Thoracic aorta (tissue), 2 donors: ENCODE measurements at places on chromosomes 2 and 18.

DNA sequence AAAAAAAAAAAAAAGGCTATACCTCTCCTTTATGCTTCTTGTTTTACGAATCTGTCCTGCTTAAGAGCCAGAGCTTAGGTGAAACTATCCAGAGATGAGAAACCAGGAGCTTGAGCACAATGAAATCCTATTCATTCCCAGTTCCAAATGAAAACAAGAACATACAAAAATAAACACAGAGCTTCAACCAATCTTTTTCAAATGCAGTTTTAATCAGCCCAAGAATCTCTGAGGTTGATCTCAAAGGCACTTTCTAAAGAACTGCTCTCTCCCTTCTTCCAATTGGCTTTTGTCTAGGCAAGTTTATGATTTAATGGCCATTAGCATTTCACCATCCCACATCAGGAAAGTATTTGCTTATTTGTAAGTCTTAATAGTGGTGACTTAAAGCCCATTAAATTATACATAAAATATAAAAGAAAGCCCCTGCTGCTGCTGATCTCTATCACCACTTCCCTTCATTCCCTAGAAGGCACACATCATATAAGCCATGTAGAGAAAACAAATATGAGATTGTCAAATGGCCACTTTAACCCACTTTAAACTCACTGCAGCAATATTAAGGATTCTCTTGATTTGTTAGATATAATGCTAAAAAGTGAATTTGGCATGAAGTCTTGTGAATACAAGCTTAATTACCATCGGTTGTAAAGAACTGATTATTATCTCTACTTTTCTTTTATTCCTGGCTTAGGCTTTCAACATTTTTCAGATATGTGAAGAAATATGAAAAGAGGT is 29.3 kb upstream of the SCN9A start:
- no peaks in the 10 kb centered on the region for H3K27me3 ChIP-seq
- H3K27ac ChIP-seq = no peak overlapping the region
- H3K4me1 ChIP-seq = no peaks in the 10 kb centered on the region

DNA sequence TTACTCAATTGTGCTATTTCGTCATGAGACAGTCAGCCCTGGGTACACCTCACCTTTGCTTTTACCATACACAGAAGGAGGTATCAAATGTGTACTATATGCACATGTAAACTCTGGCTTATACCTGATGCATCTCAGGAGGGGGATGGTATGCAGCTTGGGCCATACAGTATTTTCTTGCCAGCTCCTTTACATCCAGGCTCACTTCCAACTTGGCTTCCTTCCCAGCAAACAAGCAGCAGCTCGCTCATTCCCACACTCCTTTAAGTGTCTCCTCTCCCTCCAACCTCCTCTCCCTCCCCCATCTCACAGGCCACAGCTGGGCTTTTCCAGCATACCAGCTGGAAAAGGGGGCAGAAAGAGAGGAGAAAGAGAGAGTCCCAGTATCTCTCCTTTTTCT is 9.6 kb downstream of the MARCHF4 start:
- H3K36me3 ChIP-seq = no peaks in the 10 kb centered on the region
- no peaks in the 10 kb centered on the region for H3K4me1 ChIP-seq
- no peaks in the 10 kb centered on the region for H3K27me3 ChIP-seq
- no peak overlapping the region for H3K4me3 ChIP-seq

- no peaks in the 10 kb centered on the region for H3K27me3 ChIP-seq
- peaks cover 83% of the 10 kb centered on the region for H3K4me1 ChIP-seq
- H3K27ac ChIP-seq = peak overlapping the region; percentile 84
- no peak for DNase-seq
Measured at GRCh38 chr2:203683932-203684556, 22.4 kb upstream of the CD28 start.

- no peaks in the 10 kb centered on the region for H3K36me3 ChIP-seq
- no peaks in the 10 kb centered on the region for H3K27me3 ChIP-seq
- DNase-seq = no peak
- no peak overlapping the region for H3K4me3 ChIP-seq
- no peak overlapping the region for H3K27ac ChIP-seq
- peaks cover 19% of the 10 kb centered on the region for H3K4me1 ChIP-seq
Measured at GRCh38 chr2:46257476-46257875, 39.7 kb upstream of the EPAS1 start.

- no peaks in the 10 kb centered on the region for H3K36me3 ChIP-seq
- peaks cover 5% of the 10 kb centered on the region for H3K4me1 ChIP-seq
- no peak for DNase-seq
Measured at GRCh38 chr2:234425639-234426603, 71.0 kb downstream of the ARL4C start.

DNA sequence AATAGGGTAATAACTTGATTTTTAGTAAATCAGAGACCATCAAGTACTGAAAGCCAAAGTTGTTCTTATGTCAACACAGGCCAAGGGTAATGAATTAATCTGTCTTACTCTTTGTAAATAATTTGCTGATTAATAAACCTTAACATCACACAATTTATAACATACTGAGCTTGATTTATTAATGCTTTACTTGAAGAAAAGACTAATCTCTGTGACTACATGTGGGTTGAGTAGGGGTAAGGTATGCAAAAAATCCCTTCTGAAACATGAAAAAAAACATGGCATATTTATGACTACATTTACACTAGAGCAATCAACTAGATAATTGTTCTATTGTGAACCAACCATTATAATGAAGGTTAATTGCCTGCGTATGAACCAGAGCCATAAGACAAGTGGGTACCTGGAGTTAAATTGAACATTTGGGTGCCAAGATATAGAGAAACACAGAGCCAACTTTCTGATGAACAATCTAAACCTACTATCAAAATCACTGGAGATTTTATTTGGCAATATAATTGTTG is 67.7 kb upstream of the GRB14 start:
- DNase-seq = no peak
- H3K4me3 ChIP-seq = no peak overlapping the region
- peaks cover 16% of the 10 kb centered on the region for H3K36me3 ChIP-seq

GRCh38 chr2:158211502-158211901 is 109.8 kb downstream of the UPP2 start:
- DNase-seq = no peak
- no peaks in the 10 kb centered on the region for H3K4me1 ChIP-seq

- H3K36me3 ChIP-seq = no peaks in the 10 kb centered on the region
- DNase-seq = no peak
- no peaks in the 10 kb centered on the region for H3K27me3 ChIP-seq
- no peaks in the 10 kb centered on the region for H3K4me1 ChIP-seq
- H3K4me3 ChIP-seq = no peak overlapping the region
- H3K27ac ChIP-seq = no peak overlapping the region
Measured at GRCh38 chr18:44041553-44041952, 639.1 kb upstream of the SETBP1 start.

DNA sequence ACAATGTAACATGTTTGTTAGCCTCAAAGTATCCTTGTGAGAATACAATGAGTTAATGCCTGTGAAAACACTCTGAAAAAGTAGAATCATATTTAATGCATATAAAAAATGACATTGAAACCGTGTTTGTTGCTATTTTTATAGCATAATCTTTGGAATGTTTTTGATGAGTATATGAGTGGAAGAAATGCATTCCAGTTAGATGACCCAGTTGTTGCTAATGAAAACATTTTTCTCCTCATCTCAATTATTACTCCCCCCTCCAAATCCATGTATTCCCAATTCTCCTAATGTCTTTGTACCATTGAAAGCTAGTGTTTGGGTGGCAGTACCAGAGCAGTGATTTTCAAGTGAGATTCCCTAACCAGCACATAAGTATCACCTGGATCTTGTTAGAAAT is 67.1 kb upstream of the DSEL start:
- no peaks in the 10 kb centered on the region for H3K36me3 ChIP-seq
- DNase-seq = no peak
- H3K27ac ChIP-seq = no peak overlapping the region

- H3K27me3 ChIP-seq = no peaks in the 10 kb centered on the region
- H3K4me1 ChIP-seq = no peaks in the 10 kb centered on the region
- no peak overlapping the region for H3K27ac ChIP-seq
- H3K4me3 ChIP-seq = no peak overlapping the region
- H3K36me3 ChIP-seq = no peaks in the 10 kb centered on the region
Measured at GRCh38 chr2:142347751-142348150, 216.9 kb upstream of the LRP1B start.

DNA sequence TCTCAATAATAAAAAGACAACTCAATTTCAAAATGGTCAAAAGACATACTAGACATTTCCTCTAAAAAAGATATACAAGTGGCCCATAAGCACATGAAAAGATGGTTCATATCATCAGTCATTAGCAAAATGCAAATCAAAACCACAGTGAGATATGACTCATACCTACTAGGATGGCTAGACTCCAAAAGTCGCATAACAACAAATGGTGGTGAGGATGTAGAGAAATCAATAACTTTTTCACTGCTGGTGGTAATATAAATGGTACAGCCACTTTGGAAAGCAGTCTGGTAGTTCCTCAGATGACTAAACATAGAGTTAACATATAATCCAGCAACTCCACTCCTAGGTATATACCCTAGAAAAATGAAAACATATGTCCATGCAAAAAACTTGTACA is 242.3 kb upstream of the NOL4 start:
- no peak for DNase-seq
- H3K36me3 ChIP-seq = no peaks in the 10 kb centered on the region
- H3K4me1 ChIP-seq = no peaks in the 10 kb centered on the region
- no peak overlapping the region for H3K4me3 ChIP-seq
- H3K27me3 ChIP-seq = no peaks in the 10 kb centered on the region
- no peak overlapping the region for H3K27ac ChIP-seq

- no peaks in the 10 kb centered on the region for H3K27me3 ChIP-seq
- H3K36me3 ChIP-seq = no peaks in the 10 kb centered on the region
- H3K4me3 ChIP-seq = peak overlapping the region; percentile 98
- no peak for DNase-seq
- peaks cover 14% of the 10 kb centered on the region for H3K4me1 ChIP-seq
- peak overlapping the region; percentile 64 for H3K27ac ChIP-seq
Measured at GRCh38 chr2:15561574-15562344, 625 bp upstream of the NBAS start.

- no peaks in the 10 kb centered on the region for H3K36me3 ChIP-seq
- peak overlapping the region; percentile 97 for H3K27ac ChIP-seq
- H3K4me3 ChIP-seq = peak overlapping the region; percentile 34
- H3K27me3 ChIP-seq = no peaks in the 10 kb centered on the region
- peaks cover 40% of the 10 kb centered on the region for H3K4me1 ChIP-seq
Measured at GRCh38 chr2:238596571-238597551, 170.1 kb downstream of the ASB1 start.

DNA sequence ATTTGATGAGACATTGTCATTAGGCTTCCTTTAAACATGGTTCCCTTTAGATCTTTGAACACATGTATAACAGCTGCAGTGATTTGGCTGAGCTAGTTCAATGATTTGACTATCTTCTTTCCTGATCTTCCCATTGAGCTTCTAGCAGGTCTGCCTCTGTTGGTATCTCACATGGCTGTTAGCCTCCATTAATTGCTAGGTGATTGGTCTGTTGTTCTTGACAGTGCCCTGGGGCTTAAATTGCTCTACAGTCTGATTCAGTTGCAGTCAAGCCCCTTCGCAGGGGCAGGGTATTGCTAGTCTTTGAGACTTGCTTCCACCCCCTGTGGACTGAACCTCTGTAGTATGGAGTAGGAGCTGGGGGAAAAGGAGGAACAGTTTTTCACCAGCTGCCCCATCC is 24.1 kb downstream of the SKA1 start:
- H3K4me3 ChIP-seq = no peak overlapping the region
- no peak for DNase-seq
- H3K36me3 ChIP-seq = no peaks in the 10 kb centered on the region
- H3K4me1 ChIP-seq = no peaks in the 10 kb centered on the region

DNA sequence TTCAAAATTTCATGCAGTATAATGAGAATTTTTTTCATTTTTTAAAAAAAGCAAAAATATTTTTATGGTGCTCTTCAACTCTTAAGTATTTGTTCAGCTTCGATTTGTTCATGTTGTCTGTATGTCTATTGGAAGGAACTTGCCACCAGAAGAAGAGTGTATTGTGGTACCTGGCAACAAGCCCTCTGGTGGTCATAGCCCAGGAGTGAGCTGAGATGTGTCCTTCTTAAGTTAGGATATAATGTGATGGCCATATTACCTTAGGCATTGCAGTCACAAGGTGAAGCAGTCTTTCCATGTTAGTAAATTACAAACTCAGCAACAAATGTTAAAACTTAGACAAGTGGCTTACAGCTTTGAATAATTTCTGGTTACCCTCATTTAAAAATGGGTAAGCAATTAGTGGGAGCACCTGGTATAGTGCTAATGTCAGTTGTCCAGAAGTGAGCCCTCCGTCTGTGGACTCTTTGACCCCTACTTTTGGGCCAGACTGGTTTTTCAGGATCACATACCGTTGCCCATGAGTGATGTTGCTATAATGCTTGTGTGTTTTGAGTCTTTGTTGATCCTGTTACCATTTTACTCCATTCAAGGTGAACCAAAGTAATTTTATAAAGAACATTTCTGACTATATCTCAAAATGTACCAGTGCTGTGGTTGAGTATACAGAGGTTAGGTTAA is 57.4 kb downstream of the MYO1B start:
- H3K27ac ChIP-seq = no peak overlapping the region
- H3K36me3 ChIP-seq = no peaks in the 10 kb centered on the region
- peaks cover 5% of the 10 kb centered on the region for H3K4me1 ChIP-seq
- DNase-seq = no peak

DNA sequence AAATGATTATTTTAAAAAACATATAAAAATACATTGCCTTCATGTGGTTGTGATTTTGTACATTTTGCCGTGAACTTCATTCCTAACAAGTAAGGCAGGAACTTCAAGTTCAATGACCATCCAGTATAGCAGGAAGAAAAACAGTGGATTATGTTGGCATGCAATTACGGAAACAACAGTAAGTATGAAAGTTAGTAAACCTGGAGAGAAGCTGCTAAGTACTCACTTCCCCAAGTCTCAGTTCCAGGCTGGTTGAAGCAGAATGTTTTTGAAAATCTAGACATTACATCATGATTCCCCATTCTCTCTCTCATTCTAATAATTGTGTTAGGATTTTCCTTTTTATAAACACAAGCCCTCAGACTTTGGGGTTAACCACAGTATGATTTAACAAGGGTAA is 987.1 kb upstream of the KLHL29 start:
- no peak overlapping the region for H3K4me3 ChIP-seq
- DNase-seq = no peak
- no peaks in the 10 kb centered on the region for H3K36me3 ChIP-seq

GRCh38 chr2:29216609-29216909 is 101.3 kb downstream of the CLIP4 start:
- no peaks in the 10 kb centered on the region for H3K4me1 ChIP-seq
- DNase-seq = no peak
- H3K27me3 ChIP-seq = no peaks in the 10 kb centered on the region
- no peak overlapping the region for H3K27ac ChIP-seq

GRCh38 chr2:227154986-227155774 is 8.8 kb downstream of the COL4A4 start:
- no peaks in the 10 kb centered on the region for H3K36me3 ChIP-seq
- no peak overlapping the region for H3K27ac ChIP-seq
- no peak for DNase-seq
- H3K4me1 ChIP-seq = peaks cover 30% of the 10 kb centered on the region
- no peak overlapping the region for H3K4me3 ChIP-seq

GRCh38 chr18:64409511-64409910 is 260.6 kb upstream of the LINC00305 start:
- H3K27me3 ChIP-seq = no peaks in the 10 kb centered on the region
- H3K36me3 ChIP-seq = no peaks in the 10 kb centered on the region

- no peak overlapping the region for H3K4me3 ChIP-seq
- peaks cover 4% of the 10 kb centered on the region for H3K4me1 ChIP-seq
- H3K36me3 ChIP-seq = no peaks in the 10 kb centered on the region
- no peak for DNase-seq
- H3K27me3 ChIP-seq = no peaks in the 10 kb centered on the region
Measured at GRCh38 chr2:230071421-230071820, 2.7 kb upstream of the SLC16A14 start.

GRCh38 chr2:10423400-10423774 is 24.7 kb downstream of the ODC1 start:
- no peak overlapping the region for H3K27ac ChIP-seq
- H3K27me3 ChIP-seq = no peaks in the 10 kb centered on the region
- no peaks in the 10 kb centered on the region for H3K4me1 ChIP-seq
- H3K4me3 ChIP-seq = no peak overlapping the region
- no peaks in the 10 kb centered on the region for H3K36me3 ChIP-seq
- DNase-seq = no peak
